ENCODE measurements at places on chromosomes 1 and 21.

- no peak for DNase-seq
Measured at GRCh38 chr1:205917466-205918238, 25.6 kb downstream of the SLC26A9 start.

- DNase-seq: no peak
Measured at GRCh38 chr1:206020393-206021007, 3.2 kb downstream of the CTSE start.

DNA sequence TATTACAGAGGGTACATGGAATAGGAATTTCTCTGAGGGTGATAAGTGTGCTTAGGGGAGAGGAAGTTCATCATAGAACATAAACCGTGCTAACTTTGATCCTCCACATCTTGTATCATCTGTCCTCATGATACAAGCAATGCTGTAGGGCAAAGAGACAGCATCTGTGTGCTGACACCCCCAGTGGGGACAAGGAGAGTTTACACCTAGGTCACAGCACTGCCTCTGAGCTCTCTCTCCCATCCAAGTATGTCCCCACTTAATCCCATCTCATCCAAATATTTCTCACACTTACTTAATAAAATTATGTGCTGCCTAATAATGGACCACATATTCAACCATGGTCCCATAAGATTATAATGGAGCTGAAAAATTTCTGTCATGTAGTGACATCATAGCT, 4.3 kb upstream of the TEDDM1 start:
- DNase-seq: no peak

- DNase-seq: no peak
Measured at GRCh38 chr1:30295674-30296073, 427.7 kb downstream of the MATN1 start.

GRCh38 chr1:205251576-205251975, 23.8 kb downstream of the TMCC2 start:
- DNase-seq: no peak

DNA sequence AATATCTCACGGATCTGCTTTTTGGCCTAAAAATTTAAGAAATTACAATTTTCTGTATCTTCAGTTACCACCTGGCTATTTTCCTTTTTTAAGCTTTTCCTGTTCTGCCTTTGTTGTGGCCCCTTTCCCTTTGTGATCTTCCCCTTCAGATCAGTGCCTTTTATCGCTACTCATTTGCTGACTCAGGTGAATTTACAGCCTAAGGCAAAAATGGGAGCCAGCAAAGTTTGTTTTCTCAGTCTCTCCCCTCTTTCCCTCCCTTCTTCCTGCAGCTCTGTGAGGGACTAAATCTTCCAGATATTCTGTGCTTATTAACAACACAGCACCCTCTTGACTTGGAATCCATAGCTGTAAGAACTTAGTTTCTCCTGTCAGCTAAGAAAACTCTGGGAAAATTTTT, 5.3 kb upstream of the PRRC2C start:
- no peak for DNase-seq

GRCh38 chr1:231628207-231628876, 1.8 kb downstream of the DISC1 start:
- DNase-seq: peak; percentile 33

DNA sequence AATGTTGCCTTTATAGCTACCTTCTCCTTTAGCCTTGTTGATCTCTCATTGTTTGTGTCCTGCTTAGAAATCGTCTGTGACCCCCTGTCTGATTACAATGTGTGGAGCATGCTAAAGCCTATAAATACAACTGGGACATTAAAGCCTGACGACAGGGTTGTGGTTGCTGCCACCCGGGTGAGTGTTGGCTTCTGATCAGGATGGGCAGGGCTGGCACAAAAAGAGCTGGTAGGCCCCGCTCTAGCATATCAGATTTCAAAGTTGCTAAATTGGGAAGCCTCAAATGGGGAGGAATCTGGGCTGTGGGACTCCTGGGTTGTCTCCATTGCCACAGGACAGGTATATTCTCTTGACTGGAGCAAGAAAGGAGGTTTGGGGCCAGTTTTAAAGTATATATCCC, 8.4 kb downstream of the NCSTN start:
- no peak for DNase-seq

GRCh38 chr1:101264697-101265096, 27.9 kb downstream of the S1PR1 start:
- no peak for DNase-seq

DNA sequence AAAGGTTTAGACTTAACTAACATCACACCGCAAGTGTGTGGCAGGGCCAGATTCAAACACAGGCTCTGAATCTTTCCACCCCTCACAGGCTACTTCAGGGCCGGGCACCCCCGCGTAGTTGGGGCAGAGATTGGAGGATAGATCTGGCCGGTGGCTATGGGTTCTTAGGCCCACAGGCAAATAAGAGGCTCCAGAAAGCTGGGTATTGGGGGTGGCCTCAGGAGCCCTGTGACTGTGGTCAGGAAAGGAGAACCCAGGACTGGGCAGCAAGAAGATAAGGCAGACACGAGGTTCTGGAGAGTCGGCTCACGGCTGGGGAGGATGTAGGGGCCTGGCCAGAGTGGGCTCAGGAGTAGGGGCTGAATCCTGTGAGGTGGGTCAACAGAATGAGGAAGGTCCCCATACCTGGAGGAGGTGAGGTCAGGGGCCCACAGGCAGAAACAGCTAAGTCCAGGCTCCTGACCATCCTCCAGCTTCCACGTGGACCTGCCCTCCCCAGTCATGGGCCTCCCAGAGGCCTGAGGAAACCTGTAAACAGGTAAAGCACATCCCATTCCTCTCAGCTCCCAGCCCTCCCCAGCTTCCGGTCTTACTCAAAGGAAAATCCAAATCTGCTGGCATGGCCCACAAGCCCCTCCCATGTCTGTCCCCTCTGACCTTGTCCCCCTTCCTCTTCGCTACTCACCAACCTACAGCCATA, 306.2 kb downstream of the MATN1 start:
- no peak for DNase-seq

DNA sequence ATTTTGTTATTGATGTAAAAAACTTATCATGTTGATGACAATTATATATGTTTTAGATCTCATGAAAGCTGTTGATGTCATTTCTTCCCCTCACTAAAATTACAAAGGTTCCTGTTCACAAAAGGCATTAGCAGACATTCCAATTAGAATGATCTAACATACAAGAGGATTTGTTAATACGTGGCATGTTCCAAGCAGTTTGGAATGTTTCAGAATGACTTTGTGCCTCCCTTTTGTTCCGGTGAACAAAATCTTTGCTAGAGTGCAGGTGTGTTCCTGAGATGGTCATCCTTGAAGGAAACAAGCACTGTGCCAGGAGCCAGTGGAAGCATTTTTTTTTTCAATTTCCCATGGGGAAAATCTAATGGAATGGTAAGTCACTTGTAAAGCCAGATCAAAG, 108.0 kb upstream of the KCTD3 start:
- DNase-seq: no peak

DNA sequence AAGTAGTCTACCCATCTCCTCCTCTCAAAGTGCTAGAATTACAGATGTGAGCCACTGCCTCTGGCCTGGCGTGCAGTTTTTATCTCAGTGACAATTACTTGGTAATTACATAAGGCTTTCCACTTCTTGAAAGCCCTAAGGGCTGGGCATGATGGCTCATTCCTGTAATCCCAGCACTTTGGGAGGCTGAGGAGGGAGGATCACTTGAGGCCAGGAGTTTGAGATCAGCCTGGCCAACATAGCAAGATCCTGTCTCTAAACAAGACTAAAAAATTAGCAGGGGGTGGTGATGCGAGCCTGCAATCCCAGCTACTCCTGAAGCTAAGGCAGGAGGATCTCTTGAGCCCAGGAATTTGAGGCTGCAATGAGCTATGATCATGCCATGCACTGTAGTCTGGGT, 7.7 kb downstream of the HHAT start:
- DNase-seq: no peak

GRCh38 chr21:45257673-45258341, 29.9 kb downstream of the POFUT2 start:
- no peak for DNase-seq

DNA sequence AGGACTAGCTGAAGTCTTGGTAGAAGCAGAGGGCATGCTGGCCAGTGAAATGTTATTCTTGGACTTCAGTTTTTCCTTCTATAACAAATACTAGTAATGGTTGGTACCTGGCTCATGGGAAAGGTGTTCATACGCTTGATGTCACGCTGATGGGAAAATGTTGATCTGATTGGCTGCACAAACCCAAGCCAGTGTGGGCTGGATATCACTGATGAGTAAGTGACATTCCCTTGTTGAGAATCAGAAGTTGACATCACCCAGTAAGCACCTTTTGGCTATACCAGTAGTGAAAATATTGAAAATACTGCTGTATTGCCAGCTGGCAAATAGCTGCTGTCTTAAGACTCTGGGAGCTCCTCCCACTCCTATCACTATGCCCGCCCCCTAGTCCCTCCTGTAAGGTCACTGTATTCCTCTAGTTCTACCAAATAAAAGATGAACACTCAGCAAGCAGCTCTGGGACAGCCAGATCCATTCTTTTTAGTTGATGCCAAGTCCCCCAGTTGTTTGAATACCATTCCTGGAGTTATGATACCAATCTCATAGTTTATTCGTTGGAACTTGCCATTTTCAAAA, 168.2 kb downstream of the GRIK1 start:
- DNase-seq: no peak

DNA sequence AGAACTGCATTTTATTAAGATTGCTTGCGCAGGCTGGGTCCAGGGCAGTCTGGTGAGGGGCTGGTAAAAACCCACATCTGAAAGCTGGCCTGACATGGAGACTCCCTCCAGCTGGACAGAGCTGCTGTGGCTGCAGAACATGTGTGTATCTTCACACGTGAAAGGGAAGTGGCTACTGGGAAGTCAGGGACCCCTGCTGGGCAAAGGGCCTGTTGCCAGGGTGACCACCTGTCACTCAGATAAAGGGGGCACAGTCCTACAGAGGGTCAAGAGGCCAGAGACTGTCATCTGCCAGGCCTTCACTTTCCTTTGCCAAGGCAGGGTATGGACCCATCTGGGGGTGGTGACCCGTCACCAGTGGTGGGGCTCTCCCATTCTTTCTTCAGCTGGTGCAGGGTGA, 17.5 kb downstream of the NKAIN1 start:
- DNase-seq: no peak

DNA sequence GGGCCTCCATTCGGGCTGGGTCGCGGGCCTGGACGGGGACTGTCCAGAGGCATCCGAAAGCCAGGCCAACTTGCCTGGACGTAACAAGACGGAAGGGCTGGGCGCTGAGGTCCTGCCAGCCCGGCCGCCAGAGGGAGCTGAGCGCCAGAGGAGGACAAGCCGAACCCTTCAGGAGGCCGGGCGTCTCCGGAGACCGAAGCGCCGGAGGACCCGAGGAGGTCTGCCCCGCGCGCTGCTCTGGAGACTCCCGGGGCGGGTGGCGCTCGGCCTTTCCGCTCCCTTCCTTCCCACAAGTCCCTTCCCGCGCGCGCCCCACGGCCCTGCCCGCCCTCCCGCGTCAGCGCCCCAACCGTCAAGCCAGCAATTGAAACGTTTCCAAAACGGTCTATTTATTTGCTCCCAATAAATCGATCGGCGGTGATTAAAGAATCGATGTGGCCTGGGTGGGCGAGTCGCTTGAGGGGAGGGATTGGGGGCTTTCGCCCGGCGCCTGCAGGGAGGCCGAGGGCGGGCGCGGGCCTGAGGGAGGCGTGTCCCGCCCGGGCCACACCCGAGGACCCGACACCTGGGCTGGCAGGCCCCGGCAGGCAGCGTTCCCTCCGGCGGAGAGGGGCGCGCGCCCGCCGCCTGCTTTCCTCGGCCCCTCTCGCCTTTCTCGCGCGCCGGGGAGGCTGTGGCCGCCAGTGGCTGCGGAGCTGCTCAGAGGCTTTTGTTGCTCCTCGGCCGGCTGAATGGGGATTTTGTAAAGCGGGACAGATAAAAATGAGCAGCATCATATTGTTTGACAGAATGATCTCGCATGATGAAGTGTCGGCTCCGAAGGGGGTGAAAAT, 5.2 kb upstream of the FOXD3 start:
- DNase-seq: no peak

- DNase-seq: no peak
Measured at GRCh38 chr1:180544050-180544449, 14.7 kb upstream of the OVAAL start.

GRCh38 chr1:49408346-49408745, 615.4 kb downstream of the AGBL4 start:
- no peak for DNase-seq

DNA sequence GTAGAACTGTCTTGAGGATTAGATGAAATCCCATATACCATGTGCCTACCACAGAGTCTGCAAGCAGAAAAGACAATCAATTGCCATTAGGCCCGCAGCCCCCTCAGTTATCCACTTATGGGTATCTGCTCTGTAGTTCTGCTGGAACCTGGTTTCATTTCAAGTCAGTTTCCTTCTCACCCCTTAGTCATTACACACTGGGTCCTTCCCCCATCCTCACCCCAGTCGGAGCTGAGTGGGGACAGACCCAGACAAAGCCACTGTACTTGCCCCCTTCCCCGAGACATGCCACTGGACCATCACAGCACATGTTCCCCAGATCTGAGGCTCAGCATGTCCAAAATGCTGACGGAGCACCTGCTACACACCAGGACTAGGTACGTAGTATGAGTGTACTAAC, 21.2 kb downstream of the PGLYRP3 start:
- no peak for DNase-seq

- no peak for DNase-seq
Measured at GRCh38 chr1:208205216-208206013, 38.8 kb downstream of the PLXNA2 start.

DNA sequence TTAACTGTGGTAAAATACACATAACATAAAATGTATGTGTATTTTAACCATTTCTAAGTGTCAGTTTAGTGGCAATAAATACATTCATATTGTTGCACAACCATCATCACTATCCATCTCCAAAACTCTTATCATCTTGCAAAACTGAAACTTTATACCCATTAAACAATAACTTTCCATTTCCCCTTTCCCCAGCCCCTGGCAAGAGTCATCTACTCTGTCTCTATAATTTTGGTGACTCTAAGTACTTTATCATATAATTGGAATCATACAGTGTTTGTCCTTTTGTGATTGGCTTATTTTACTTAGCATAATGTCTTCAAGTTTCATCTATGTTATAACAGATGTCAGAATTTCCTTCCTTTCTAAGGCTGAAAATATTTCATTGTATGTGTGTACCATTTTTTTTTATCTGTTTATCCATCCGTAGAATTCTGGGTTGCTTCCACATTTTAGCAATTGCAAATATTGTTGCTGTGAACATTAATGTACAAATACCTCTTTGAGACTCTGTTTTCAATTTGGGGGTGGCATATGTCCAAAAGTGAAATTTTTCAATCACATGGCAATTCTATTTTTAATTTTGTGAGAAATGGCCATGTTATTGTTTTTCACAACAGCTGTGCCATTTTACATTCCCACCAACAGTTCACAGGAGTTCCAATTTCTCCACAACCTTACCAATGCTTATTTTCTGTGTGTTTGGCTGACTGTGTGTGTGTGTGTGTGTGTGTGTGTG, 153.9 kb upstream of the GORAB start:
- DNase-seq: no peak

- DNase-seq: no peak
Measured at GRCh38 chr1:33443080-33443704, 12.3 kb upstream of the PHC2 start.

DNA sequence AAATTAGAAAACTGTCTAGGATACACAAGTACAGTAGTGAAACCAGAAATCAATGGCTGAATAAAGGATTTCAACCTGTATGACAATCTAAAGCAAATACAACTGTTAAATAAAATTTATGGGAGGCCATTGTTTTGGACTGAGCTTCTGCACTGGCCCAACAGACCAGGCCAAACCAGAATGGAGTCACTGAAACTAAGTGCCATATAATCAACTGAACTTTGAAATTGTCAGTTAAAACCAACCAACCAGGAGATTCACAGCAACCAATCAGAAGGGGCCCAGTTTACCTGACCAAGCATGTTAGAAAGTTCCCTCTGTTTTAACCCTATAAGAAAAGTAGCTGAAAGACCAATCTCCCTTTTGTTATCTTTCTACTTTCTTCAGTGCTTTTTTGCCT, 30.5 kb upstream of the SOAT1 start:
- no peak for DNase-seq

All from stimulated activated CD4-positive, alpha-beta T cell treated with anti-CD3 and anti-CD28 coated beads, Interleukin-1b, Interleukin-23, amount 100 ng/mL, for 1 hour (primary cell).